ENCODE measurements at places on chromosomes 7 and 10.

DNA sequence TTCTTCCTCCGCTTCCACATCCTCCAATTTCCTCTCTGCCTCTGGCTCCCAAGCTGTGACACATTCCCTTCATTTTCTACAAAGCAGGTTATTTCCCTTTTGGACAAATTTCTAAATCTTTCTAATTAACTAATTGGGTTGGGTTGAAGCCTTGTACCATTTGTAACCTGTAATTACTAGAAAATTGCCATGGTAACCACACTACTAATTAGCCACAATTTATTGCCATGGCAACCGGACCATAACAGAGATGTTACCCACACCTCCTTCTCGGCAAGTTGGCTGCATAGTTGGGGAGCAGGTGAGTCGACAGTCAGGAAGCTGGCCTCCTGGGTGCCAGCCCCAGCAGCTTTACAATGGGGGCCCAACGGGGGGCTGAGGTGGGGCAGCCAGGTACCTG lies 61.6 kb downstream of the GOLGA7B start:
- DNase-seq = peak; percentile 80

GRCh38 chr7:101093906-101094305 lies 8.6 kb downstream of the TRIM56 start:
- DNase-seq = no peak

GRCh38 chr10:15046626-15047025 lies 2.9 kb downstream of the OLAH start:
- no peak for DNase-seq

- DNase-seq = no peak
Measured at GRCh38 chr10:21318540-21319167, 206.8 kb downstream of the SKIDA1 start.

- no peak for DNase-seq
Measured at GRCh38 chr10:802506-802905, 113.0 kb upstream of the DIP2C start.

GRCh38 chr10:70255329-70256299 lies 22.4 kb upstream of the PPA1 start:
- DNase-seq = no peak

Data from NCI-H1105 (cell line).